Kidney tubule cell (primary cell): ENCODE measurements at places on chromosomes 5 and 9.

- no peak for DNase-seq
Observed at GRCh38 chr5:138354387-138354786, 1.9 kb downstream of the KDM3B start.

- no peak for DNase-seq
Observed at GRCh38 chr5:4722886-4723285, 417.2 kb upstream of the ADAMTS16 start.

DNA sequence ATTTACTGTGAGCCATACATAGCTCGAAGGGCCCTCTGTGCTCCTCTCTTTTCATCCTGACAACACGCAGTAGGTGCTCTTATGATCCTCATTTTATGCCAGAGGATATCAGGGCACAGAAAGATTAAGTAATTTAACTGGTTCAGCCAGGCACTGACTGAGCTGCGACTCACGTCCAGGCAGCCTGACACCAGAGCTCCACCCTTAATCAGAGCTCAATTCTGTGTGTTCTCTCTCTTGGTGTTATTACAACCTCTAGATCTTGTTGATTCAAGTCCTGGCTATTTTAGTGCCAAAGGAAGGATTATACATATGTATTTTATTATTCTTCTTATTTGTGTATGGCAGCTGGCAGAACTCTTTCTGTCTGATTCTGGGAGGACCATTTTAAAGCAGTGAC is 59.7 kb downstream of the OSMR start:
- no peak for DNase-seq

GRCh38 chr5:132114150-132115121 is 40.8 kb downstream of the CSF2 start:
- DNase-seq = no peak

- peak; percentile 15 for DNase-seq
Observed at GRCh38 chr5:40429258-40430100, 250.2 kb upstream of the PTGER4 start.

DNA sequence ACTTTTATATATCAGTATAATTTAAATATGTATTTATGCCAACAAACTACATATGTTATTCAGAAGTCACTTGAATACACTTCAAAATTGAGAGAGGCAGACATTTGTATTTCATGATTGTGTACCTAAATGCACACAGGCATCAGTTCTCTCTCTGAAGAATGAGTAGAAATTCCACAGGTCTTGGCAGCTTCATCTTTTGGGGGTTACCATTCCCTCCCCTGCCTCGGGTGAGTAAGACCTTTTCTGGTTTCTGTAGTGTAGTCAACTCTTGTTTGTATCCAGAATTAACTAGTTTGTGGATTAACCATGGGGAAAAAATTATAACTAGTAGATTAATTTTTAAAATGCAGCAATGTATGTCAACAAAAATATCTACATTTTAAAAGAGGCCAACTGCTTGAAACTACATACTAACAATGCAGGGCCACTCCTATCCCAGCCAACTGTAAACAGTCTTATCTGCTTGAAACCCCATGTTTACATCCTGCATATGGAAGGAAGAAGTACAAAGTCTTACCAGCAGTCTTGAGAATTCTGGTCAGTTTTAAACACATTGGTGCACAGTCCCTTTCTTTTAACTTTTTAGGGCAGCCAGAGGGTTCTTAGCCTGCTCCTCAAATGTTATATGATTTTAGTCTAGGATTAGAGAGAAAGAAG is 339.6 kb upstream of the KIF2A start:
- DNase-seq = peak; percentile 25

DNA sequence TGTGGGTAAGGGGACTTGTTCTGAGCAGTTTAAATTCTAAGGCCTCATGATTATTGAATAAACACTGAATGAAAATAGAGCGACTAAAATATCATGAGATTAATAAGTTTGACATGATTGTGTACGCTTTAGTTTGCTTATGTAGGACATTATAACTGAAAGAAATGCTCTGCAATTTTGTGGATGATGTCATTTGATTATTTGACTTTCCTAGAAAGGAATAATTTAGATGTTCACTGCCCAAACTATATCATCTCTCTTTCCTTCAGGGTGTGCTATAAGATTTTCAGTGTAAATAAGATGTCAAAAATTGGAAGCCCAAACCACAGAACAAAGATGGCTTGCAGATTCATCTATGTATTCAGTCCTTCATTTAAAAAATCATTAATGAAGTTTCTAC is 115.7 kb upstream of the MTAP start:
- DNase-seq = no peak

- peak; percentile 58 for DNase-seq
Observed at GRCh38 chr5:62143268-62144229, 162.5 kb upstream of the KIF2A start.

DNA sequence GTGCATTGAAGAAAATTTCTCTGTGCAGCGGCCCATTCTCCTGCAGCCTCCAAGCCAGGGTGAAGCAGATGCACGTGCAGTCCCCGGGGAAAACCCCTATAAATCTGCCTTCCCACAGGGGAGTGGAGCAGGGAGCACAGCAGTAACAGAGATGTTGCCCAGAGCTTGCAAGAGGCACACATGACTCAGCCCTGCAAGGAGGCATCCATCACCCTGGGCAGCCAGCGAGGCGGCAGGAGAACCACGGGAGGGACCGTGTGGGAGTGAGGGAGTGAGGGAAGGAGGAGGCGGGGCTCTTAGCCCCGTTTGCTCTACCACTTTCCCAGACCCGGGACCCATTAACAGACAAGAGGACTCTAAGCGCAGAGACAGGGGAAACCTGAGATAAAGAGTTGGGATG is 96.2 kb upstream of the ARAP3 start:
- DNase-seq = peak; percentile 91

DNA sequence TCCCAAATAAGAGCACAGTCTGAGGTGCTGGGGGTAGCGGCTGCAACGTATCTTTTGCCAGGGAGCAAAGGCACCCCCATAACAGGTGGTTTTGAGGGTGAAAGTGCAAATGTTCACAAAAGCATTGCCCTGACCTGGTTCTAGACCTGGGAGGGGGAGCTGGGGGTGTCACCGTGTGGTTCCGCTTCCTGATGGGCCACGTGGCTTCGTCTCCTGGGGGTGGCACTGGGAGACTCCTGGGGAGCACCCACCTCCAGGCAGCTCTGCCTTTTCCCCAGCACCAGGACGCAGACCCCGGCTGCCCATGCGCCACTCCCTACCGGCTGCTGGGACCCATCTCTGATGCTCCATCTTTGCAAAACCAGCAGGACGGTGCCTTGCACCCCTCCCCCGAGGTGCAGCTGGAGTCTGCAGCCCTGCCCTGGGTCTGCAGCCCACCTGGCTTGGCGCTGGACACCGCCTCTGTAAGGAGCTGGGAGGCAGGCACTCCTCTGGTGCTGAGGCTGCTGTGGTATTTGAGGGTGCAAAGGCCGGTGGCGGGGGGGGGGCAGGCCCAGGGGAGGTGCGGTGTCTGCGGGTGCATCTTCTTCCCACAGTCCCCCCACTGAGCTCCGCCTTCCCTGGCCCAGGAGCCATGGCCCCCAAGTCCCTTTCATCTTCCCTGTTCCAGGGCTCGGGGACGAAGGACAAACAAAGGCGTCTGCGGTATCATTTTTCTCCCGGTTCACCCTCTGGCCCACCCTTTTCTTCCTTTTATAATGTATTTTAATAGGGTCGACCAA is 29.8 kb upstream of the RXRA start:
- DNase-seq = no peak

DNA sequence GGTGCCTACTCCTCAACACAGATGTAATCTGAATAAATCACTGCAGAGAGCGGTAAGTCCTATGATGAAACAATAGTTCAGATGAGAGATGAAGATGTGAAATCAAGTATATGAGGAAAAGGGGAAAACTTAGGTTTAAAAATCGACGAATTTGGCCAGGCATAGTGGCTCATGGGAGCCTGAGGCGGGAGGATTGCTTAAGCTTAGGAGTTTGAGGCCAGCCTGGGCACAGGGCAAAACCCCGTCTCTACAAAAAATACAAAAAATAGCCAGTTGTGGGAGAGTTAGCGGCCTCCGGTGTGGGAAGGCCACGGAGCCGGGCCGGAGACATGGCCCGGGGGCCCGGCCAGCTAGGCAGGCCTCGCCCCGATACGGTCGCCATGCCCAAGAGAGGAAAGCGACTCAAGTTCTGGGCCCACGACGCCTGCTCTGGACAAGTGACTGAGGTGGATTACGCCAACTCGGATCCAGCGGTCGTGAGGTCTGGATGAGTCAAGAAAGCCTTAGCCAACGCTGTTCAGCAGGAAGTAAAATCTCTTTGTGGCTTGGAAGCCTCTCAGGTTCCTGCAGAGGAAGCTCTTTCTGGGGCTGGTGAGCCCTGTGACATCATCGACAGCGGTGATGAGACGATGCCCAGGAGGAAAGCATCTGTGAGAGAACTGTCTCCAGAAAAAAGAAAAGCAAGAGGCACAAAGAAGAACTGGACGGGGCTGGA is 62.8 kb upstream of the SUB1 start:
- no peak for DNase-seq

DNA sequence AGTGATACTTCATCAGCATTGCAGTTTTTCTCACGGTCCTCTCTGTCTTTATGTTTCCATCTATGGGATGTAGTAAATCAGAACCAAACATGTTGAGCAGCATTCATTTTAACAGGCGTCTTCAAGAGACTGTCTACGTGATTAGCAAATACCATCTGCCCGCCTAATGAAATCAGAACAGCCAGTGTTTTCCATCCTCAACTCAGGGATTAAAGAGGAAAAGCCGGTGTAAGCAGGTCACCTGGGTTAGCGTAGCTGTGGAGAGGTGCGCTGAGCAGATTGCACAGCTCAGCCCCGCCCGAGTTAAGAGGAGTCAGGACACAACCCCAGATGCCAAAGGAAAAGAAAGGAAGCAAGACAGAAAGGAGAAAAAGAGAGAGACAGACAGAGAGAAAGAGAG is 54.3 kb upstream of the ANKRD33B start:
- DNase-seq = no peak
